ENCODE measurements at places on chromosomes 4 and X.

- no peak for DNase-seq
These were observed 51.2 kb upstream of the CHRNA9 start for GRCh38 chr4:40283968-40284367.

DNA sequence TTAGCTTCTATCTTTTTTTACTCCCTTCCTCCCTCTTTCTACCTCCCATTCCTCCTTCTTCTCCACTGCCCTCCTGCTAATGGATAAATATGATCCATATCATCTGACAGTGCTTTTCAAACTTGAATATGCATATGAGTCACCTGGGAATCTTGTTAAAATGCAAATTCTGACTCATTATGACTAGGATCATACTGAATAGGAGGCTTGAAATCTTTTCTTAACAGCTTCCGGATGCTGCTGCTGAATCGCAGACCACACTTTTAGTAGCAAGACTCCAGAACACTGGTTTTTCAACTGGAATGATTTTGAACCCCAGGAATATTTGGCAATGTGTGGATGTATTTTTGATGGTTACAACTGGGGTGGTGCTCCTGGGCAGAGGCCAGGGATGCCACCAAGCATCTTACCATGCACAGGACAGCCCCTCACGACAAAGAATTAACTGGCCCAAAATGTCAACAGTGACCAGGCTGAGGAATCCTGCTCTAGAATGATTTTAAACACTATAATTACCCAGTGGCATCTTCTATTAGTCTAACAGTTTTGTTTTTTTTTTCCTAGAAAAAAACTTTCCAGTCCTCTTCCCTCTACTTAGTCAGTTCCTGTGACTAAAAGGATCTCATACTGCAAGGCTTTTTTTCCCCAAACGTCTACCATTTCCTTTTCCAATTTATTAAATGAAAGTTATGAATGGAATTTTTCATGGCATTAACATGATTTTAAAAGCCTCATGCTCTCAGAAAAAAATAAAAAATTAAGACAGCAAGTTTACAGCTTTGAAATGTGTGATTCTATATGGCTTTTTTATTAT lies 10.6 kb upstream of the PYURF start:
- no peak for DNase-seq

- peak; percentile 85 for DNase-seq
These were observed 56.6 kb upstream of the BCOR start for GRCh38 chrX:40154250-40154852.

DNA sequence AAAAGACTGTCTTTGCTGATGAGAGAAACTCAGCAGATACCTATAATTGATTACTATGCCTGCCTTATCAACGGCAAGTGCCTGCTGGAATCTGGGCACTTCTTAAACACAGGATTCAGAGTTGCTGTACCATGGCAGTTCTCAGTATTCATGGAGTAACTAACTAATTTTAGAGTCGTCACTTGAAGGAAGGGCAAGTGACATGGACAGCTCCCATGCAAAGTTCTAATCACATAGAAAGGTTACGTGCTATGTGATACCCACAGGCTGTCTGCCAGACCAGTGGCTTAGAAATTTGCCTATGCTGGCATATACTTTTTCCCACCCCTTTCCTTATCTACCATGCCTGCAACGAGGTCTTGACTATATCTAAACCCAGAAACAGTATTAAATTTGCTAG lies 931.1 kb upstream of the TENM3 start:
- DNase-seq, result no peak

DNA sequence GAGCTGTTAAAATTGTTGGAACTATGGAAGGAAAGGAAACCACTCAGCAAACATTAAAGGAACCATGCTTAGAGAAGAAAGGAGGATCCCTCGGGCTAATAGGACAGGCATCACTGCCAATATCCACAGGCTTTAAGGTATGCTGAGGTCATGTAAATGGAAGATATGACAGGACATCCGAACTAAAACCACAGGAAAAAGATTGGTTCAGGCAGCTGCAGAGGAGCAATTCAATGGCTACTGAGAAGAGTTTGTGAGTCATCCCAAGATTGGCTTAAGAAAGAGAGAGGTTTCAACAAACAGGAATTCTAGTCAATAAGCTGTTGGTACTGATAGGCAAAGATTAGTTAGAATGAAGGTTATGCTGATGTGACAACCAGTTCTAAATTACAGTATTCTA lies 106.4 kb upstream of the FAM241A start:
- no peak for DNase-seq

DNA sequence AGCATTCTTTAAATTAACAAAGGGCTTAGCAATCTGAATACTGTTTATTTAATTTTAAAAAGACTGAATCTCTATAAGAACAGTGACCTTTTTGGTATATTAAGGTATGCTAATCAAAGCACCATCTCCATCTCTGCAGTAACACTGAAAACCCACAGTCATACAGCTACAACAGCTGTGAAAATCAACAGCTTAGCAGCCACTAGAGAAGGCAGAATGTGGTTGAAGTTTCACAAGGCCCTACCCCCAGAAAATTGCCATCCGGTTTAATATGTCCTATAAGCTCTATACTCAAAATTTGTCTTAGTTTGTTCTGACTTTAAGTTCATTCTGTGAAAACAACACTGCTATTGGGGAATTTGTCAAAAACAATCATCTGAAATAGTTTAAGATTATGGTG lies 128.7 kb downstream of the OPHN1 start:
- no peak for DNase-seq

DNA sequence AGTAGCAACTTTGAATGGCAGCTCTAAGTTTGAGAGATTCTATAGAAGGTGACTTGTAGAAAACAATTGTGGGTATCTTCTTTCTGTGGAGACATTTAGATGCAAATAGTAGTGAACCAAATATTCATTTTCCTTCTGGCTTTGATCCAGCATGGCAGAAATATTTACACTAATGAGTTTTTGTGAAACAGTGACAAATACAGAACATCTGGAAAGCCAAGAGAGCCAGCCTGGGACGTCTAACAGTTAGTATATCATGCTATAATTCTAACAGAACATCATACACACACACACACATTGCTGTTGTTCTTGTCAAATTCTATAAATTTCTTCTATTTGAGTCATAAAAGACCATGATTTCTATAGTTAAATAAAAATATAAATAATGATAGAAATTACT lies 1777.9 kb downstream of the ARAP2 start:
- no peak for DNase-seq

- DNase-seq, result peak; percentile 35
These were observed 18.2 kb downstream of the PTTG2 start for GRCh38 chr4:37978248-37978924.

Measured in neural progenitor cell (in vitro differentiated cells).